Mammary epithelial cell (primary cell): ENCODE measurements at places on chromosomes 4 and X.

DNA sequence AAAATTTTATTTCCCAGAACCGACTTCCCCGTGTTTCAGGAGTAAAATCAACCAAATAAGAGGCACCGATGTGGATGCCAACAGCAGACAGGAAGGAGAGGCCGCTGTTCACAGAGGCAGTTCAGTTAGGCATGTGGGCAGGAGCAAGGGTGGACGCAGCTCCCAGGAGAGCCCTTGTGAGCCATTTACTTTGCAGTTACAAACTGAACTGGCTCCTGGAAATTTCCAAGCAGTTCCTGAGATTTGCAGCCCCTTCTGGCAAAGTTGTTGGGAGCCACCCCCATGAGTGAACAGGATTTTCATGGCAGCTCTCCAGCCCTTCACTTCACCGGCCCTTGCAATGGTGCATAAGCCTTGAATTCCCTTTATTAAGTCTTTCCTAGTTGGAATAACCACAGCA, 189.1 kb downstream of the AFAP1 start:
- no peak for DNase-seq

- DNase-seq: no peak
These were observed 304.7 kb upstream of the DIAPH2 start for GRCh38 chrX:96379951-96380350.

DNA sequence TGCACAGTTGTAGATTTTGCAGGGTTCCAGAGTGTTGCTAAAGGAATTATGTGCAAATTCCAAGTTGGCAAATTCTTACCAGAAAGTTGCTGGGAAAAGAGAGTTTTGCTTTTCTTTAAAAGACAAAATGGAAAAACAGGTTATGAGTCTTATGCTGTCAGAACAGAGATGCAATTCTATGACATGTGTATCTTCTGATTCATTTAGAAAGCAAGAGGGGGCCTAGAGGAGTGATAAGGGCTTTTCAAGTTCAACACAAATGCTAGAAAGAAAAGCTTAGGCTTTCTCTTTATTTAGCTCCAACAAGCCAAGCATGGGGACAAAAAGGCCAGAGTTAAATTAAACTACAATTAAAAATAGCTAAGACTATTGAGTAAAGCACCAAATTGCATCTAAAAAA, 72.4 kb upstream of the GATB start:
- DNase-seq: no peak

GRCh38 chrX:139196890-139197289, 333.6 kb upstream of the F9 start:
- no peak for DNase-seq

GRCh38 chrX:21176921-21177571, 197.2 kb upstream of the CNKSR2 start:
- no peak for DNase-seq

- DNase-seq: no peak
These were observed 48.5 kb upstream of the ZNF157 start for GRCh38 chrX:47321823-47322371.

DNA sequence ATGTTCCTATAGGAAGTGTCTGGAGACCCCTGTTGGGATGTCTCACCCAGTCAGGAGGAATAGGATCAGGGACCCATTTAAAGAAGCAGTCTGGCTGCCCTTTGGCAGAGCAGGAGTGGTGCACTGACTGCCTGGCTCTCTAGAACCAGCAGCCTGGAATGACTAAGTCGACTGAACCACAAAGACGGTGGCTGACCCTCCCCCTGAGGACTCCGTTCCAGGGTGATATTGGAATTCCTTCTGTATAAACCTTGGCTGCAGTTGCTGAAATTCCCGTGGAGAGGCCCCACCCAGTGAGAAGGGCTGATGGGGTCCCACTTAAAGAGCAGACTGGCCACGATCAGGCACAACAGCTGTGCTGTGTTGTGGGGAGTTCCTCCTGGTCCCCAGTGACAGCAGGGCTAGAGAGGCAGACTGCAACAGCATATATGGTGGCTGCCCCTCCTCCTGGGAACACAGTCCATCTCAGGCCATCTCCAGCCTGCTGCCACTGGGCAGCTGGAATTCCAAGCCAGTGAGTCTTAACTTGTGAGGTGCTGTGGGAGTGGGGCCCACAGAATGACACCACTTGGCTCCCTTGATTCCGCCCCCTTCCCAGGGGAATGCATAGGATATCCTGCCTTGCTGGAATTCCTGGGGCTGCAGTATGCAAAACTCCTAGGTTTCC, 41.8 kb upstream of the RLIM start:
- DNase-seq: no peak

- DNase-seq: no peak
These were observed 81.4 kb upstream of the RPS6KA3 start for GRCh38 chrX:20348139-20348538.

- DNase-seq: no peak
These were observed 27.4 kb downstream of the PCGF3 start for GRCh38 chr4:732911-733630.

GRCh38 chrX:95764972-95765451, 919.6 kb upstream of the DIAPH2 start:
- peak; percentile 11 for DNase-seq

DNA sequence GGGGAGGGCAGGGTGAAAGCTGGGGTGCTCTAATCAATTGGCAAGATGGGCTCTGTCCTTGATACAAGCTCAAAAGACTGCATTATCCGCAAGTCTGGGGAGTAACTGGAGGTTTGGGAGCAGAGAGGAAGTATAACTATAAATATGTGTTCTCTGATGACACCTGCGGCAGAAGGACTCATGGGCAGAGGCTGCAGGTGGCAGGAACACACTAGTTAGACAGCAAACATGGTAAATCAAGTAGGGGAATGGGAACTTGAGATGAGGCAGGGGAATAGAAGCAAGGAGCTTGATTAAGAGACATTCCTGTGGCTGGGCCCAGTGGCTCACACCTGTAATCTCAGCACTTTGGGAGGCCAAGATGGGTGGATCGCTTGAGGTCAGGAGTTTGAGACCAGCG, 30.3 kb downstream of the SH3KBP1 start:
- DNase-seq: no peak

DNA sequence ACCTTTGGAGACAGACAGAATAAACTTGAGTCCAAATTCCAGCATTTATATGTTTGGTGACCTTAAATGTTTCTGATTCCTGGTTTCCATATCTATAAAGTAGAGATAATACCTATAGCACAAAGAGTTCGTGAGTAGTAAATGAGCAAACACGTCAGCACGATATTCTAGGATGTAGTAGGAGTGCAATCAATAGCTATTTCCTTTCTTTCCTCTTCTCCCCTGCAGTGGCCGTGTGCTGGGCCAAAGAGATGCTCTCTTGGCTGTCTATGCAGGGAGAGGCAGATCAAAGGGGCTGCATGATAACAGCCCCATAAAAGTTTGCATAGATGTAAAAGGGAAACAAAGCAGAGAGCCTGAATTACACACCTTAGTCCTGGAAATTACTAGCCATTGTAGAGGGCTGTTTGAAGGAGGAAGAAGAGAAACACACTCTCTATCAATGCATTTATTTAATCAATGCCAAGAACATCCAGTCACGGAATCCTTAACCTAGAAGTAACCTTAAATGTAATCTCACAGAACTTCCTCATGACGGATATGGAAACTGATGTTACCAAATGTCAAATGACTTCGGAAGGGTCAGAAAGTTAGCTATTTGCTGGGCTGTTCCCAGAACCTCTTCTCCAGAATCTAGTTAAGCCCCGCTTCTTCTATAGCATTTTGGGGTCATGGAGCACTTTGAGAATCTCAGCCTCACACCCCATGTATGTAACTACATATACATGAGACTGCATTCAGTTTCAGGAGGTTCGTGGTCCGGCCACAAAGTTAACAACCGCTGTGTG, 35.5 kb upstream of the PLAC8 start:
- no peak for DNase-seq

DNA sequence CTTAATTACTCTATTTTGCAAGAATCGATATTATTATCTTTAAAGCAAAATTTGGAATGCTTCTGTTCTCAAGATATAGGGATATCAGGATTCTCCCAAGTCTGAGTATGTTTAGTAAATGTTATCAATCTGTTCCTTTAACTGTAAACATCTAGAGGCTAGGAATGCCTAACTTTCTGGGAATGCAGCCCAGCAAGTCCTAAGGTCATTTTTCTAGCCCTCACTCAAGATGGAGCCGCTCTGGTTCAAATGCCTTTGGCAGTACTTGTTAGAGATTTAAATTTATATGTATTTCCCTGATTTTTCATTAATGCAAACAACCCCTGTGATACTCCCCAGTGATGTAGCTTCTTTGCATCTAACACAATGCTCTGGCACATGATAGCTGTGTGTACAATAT, 623.8 kb upstream of the LCORL start:
- no peak for DNase-seq

DNA sequence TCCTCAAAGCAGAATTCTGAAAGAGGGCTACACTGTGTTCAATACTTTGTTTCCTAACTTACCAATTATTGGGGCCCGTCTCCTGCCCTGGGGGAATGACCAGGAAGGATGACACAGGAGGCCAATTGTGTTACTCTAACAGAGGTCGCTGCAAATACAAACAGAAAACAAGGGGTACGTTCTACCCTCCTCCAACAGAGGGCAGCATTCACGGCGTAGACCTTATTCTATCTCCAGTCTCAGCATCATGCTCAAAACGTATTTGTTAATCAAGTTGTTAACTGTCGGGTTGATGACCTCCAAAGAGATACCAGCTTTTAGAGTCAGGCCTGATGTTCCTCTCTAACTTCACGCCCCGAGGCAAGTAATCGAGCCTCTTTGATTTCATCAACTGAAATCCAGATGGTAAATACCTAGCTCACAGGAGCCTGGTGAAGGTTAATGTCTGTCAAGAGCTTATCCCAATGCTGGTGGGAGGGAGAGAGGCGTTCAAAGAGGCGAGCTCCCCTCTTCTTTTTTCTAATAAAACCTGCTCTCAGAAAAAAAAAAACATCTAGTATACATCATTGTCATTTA, 181.0 kb upstream of the KCNIP4 start:
- DNase-seq: peak; percentile 41

DNA sequence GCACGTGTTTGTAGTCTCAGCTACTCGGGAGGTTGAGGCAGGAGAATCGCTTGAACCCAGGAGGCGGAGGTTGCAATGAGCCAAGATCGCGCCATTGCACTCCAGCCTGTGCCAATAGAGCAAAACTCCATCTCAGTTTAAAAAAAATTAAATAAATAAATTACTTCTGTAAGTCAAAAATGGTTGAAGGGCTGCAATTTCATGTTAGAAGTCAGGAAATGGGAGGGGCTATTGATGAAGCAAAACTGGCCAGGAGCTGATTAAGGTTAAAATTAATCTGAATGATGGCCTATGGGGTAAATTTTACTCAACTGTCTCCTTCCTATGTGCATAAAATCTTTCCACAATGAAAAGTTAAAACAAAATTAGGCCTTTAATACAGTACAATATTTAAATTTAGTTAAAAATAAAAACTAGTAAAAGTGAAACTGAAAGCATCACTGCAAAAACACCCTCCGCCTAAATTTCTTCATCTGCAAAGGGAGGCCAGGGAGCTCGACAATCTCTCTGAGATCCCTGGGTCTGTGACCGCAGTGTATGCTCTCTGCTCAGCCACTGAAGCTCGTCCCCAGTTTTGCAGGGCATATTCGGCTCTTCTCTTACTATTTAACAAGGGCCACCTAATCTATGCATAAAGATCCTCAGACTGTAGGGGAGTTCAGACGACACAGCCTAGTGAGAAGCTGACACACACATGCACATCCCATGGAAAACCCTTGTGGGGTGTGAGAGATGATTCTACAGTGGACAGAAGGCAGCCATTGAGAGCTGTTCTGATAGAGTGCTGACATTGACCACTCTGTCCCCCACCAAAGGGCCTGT, 57.2 kb downstream of the IRF2 start:
- peak; percentile 28 for DNase-seq

DNA sequence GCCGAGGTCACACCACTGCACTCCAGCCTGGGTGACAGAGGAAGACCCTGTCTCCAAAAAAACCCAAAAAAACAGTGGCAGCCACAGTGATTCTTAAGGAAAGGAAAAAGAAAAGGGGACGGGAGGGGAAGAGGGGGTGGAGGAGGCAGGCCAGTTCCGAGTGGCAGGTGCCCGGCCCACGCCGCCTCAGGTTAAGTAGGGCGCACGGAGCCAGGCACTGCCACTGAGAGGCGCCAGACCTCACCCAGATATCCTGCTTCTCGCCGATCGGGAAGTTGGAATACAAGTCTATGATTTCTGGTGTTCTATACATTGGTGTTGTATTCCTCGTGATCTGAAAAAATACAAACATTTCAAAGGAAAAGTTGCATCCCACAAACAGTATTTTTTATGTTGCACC, 35.9 kb downstream of the GAK start:
- no peak for DNase-seq

DNA sequence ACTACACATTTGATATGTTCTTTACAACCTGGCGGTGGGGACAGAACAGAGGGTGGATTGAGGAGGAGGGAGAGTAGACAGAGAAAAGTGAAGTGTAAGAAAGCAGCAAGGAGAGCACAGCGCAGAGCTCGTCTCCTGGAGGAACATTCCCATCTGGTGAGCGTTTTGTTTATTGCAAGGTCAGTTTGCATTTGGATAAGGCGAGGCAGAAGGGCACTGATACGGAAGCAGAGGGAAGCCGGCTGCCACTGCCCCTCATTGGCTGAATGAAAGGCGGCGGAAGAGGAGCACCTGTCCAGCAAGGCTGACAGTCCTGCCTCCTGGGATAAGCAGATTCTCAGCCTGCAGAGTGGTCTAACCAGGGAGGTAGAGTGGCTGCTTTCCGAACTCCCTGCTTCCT, 83.2 kb downstream of the GPR143 start:
- DNase-seq: no peak

- peak; percentile 50 for DNase-seq
These were observed 136.1 kb downstream of the MSL3 start for GRCh38 chrX:11893933-11894710.

- no peak for DNase-seq
These were observed 12.2 kb upstream of the WFS1 start for GRCh38 chr4:6257247-6258025.

DNA sequence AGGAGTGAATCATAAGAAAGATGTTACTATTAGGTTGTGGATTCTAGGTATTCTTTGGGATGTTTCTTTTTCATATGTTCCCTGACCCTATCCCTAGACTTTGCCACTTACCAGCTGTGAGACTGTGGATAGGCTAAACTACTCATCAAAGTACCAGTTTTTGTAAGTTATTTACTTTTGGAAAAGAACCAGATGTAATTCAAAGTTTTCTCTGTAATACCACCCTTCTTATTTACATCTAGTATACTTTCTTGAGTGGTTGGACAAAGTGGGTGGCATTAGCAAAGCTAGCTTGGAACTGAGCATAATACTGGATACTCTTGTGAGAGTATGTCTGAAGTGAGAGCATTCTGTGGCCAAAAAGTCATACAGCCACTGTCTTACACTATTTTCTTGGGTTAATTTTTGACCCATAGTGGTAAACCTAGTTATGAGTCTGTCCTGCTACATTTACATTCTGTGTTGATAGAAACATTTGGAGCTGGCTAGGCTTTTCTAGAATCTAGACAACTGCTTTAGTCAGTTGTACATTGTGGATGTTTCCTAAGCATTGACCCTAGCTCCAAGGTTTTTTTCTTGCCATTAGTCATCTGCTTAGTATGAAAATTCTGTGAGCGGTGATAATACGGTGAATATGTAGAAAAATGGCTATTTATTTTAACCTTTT, 41.7 kb downstream of the KDM6A start:
- DNase-seq: no peak

- no peak for DNase-seq
These were observed 72.1 kb downstream of the LRP2BP start for GRCh38 chr4:185323606-185324005.

- DNase-seq: no peak
These were observed 34.6 kb upstream of the FRAS1 start for GRCh38 chr4:78022517-78022916.

- DNase-seq: no peak
These were observed 218.3 kb downstream of the PTTG2 start for GRCh38 chr4:38178392-38178995.

GRCh38 chr4:57612279-57612678, 502.1 kb upstream of the IGFBP7 start:
- DNase-seq: no peak
